ENCODE measurements at places on chromosomes 13 and 19.

DNA sequence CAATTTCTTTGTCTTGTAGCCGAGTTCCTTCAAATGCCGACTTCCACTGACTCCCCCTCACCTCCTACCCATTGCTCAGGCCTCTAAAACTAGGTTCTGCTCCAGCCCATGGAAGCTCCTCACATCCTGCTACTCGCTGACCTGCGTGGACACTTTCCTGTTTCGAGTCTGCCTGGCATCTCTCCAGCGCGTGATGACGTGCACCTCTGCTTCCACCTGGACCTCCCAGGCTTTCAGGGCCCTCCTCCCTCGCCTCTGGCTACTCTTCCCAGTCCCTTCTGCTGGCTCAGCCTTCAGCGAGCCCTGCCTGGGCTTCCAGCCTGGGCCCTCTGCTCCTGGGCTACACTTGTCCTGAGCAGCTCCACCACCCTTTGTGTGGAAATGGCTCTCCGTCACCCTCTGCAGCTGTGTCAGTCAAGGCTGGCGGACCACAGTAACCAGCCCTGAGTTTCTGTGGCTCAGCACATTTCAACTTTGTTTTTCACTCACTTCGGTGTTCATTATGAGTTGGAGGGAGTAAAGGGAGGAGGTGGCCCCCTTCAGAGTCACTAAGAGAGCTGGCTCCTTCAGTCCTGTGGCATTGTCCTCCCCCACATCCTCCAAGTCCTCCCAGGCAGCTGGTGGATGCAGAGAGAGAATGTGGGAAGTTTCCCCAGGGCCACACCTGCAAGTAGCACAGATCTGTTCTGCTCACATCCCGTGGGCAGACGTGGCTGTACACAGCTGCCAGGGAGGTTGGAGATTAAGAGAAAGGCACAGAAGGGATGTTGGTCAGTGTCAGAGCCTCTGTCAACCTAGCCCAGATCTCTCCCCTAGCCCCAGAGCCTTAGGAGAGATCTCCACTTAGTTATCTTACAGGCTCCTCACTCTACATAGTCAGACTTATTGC is 49.4 kb downstream of the SERP2 start:
- no peak for DNase-seq

DNA sequence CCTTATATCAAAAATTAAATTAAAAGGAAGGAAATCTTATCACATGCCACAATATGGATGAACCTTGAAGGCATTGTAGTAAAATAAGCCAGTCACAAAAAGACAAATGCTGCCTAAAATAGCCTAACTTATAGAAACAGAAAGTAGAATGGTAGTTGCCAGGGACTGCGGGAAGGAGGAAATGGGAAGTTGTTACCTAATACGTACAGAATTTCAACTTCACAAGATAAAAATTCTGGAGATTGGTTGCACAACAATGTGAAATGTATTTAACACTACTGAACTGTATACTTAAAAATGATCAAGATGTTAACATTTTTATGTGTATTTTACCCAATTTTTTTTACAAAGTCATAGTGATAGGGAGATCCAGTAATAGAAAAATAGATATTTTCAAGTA is 10.2 kb upstream of the N4BP2L2 start:
- no peak for DNase-seq

GRCh38 chr19:7115721-7116120 is 46.2 kb downstream of the ZNF557 start:
- no peak for DNase-seq

DNA sequence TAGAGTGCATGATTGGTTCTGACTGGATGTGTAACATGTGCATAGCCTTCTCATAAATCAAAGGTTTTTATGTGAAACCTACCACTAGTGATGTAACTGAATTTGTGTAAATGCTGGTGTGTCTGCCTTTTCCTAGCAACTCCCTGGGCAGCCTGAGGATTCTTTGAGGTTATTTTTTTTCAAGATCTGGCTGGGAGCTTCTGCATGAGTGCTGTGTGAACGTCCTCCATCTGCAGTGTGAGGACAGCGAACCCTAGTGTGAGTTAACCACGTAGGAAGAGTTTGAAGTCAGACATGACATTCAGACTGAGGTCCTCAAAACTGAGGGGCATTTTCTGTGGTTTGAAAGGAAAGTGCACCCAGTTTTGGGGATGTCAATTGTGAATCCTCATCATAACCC is 39.9 kb downstream of the DPRX start:
- DNase-seq, result no peak

- DNase-seq, result no peak
These were observed 173.9 kb upstream of the SERP2 start for GRCh38 chr13:44199627-44200207.

DNA sequence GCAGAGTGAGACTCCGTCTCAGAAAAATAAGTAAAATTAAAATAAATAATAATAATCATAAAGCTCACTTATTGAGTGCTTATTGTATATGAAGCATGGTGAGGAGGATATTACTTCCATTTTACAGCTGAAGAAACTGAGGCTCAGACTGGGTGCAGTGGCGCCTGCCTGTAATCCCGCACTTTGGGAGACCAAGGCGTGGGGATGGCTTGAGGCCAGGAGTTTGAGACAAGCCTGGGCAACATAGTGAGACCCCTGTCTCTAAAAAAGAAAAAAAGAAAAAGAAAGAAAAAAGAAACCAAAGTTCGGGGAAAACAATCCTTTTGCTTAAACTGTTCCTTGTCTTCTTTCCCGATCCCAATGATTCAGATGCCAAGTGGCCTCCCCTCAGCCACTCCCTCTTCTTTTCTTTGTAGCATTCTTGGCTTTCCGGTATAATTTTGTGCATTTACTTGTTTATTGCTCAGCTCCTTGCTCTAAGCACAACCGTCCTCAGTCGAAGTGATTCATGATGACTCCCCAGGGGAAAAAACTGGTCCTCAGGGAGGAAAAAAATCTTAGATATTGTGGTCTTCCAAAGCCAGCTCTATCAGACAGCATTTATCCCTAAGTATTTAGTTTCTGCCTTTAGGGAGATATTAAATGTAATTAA is 965 bp upstream of the EIF3G start:
- DNase-seq, result no peak

DNA sequence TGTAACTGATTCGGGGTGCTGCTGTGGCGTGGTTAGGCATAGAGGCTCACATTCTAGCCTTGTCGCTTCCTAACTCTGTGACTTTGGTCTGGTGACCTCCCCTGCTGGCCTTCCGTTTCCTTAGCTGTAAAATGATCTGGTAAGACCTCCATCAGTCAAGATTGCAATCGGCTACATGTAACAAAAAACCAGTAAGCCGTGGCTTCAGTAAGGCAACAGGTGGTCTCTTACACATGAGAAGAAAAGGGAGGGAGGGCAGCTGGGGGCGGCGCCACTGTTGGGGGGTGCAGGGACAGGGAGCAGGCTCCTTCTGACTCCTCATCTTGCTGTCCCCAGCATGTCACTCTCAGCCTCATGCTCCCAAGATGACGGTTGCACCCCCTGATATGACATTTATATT is 148.0 kb downstream of the SIPA1L3 start:
- DNase-seq, result no peak

- no peak for DNase-seq
These were observed 614.8 kb downstream of the DACH1 start for GRCh38 chr13:71252184-71252704.

DNA sequence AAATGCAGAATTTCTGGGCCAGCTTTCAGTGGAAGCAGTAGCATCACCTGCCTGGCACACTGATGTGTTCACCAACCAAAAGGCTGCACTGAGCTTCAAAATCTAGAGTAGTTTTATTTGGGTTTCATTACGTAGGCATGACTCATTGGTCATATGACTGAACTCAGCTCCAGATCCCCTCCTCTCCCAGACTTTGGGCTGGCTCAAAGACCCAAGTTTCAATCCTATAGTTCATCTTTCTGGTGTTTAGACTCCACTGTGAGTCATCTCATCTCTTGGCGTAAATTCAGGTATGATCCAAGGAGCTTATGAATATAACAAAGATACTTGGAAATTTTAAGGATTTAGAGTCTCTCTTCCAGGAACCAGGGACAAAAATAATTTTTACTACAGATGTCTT is 17.7 kb downstream of the ZMYM5 start:
- no peak for DNase-seq

- no peak for DNase-seq
These were observed 289.2 kb downstream of the FGF9 start for GRCh38 chr13:21960108-21960507.

GRCh38 chr13:78102121-78102677 is 183.6 kb upstream of the EDNRB start:
- DNase-seq, result no peak

- no peak for DNase-seq
These were observed 247.3 kb upstream of the MAB21L1 start for GRCh38 chr13:35723821-35724220.

- DNase-seq, result no peak
These were observed 3.5 kb downstream of the POLR2E start for GRCh38 chr19:1091544-1092175.

- no peak for DNase-seq
These were observed 31.2 kb downstream of the CYP4F2 start for GRCh38 chr19:15866636-15867035.

DNA sequence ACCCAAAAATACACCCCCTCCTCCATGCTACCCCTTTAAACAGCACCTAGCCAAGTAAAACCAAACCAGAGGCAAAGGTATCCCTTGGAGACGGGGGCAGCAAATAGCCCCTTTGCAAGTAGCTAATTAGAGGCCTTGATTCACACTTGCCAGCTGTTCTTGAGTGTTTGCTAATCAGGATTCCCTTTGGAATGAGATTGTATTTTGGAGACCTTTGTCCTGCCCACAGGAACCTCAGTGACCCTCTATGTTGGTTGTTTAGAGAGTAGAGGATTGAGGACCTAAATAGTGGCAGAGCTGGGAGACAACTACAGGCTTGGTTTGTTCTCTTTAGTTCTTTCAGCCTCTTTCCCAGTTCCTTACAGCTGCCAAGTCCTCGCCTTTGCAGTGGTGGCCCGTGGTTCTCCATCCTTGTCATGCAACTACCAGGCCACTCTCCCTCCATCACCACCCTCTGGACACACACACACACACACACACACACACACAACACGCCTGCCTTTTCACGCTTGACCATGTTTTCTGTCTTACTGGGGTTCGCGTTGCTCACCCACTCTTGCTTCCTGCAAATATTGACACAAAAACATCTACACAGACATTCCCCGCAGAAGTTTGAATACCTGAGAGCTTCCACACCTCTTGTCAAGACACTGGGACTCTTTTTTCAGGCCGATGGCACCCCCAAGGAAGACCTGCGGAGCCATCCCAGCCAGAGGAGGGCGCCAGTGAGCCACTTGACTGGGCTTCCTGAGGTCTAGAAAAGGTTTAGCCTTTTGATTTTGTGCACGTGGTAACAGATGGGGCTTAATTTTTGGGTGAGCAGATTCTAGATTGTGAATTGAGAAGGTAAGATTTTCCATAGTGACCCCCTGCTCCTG is 80.0 kb upstream of the GPR183 start:
- no peak for DNase-seq

DNA sequence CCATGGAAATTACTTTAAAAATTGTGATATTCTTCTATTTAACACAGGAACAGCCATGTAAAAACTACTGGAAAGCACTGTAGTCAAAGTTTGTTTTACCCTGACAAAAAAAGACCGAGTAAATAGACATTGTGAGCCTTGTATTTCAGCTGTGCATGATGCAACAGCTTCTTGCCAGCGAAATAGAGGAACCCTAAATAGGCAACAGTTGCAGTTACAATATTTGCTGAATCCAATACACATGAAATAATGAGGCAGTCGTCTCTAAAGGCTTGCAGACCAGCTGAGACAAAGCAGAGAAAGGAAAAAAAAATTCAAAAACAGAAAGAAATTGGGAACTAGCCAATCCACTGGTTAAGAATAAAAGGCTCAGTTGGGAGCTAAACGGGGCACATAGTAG is 1001.1 kb downstream of the OLFM4 start:
- DNase-seq, result no peak

GRCh38 chr13:27965343-27965739 is 3.8 kb downstream of the CDX2 start:
- DNase-seq, result no peak

- no peak for DNase-seq
These were observed 7.3 kb downstream of the SGTA start for GRCh38 chr19:2775556-2776430.

GRCh38 chr19:2097203-2097885 is 629 bp downstream of the IZUMO4 start:
- DNase-seq, result no peak

Data from NCI-H1436 treated with DMSO at 0.1 percent for 48 hours (cell line).